ENCODE measurements at places on chromosomes 7 and 10.

- no peak for DNase-seq
Observed at GRCh38 chr7:157554393-157555238, 217.8 kb downstream of the DNAJB6 start.

DNA sequence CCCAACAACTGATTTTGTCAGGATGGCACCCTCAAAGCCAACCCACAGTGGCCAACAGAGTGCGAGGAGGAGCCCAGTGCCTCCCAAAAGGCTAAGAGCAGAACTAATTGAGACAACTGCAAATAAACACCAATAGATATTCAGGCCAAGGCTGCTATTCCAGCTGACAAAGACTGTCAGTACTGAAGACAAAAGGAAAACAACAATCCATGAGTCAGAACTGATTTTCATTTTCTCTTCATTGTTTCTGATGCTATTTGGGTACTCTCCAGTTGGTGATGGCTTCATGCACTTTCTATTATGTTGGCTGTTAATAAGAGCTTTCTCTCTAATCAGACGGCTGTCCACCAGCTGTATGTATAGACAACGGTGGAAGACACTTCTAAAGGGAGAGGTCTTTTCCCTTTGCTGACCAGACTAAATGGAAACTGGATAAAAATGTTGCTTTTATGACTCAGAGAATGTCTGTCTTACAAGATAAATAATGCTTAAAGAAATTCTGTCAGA lies 515.9 kb downstream of the PARD3 start:
- DNase-seq: no peak

DNA sequence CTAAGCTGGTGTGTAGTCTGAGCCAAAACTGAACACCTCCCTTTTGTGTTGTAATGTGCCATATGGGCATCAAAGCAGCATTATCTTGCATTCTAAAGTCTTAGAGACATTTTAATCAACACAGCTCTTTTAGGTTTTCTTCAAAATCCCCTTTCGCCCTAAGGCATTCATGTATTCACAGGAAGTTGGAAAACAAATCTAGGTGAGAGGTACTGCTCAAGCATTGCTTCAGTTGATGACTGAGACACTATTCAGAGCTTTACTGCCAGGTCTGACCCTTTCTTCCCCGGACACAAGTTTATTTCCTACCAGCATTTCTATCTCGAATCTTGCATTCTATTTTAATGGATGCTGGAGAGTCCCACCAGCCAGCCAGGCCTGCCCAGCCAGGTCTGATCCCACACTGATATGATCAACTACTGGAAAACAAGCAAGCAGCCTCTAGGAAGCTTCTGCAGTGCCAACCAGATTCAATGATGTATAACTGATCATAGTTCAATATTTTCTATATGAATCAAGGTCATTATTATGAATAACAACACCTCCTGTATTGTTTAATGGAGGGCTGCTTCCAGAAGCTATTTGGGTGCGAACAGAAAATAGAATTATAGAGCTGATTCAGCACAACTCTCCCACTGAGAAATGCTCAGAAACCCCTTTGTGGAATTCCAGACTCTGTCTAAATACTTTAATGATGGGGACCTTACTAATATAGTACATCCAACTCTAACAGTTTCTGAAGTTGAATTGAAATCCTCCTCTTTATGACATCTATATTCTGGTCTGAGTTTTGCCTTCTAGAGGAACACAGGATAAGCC lies 4.0 kb upstream of the BRAF start:
- no peak for DNase-seq

DNA sequence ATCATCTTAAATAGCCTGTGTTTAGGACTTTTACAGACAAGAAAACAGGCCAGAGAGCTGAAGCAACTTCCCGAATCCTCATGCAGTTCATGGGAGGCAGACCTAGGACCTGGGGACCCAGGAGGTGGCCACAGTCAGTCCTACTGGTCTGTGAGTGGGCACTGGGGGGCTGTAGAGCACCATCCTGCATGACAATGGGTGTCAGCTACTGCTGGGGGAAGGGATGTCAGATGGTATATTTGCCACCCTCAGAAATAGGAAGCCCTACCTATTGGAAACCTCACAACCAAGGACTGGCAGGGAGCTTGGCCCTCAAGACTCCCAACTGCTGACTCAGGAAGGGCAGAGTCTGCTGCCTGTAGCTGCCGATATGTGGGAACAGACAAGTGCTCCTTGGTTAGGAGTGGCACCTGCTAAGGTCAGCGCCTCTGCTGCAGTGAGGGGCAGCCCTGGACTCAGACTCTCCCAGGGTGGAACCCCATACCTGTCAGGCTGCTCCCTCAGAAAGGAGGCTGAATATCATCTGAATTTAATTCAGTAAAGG lies 29.7 kb downstream of the OGDH start:
- DNase-seq: no peak

GRCh38 chr10:128885573-128886555 lies 581.2 kb upstream of the MGMT start:
- DNase-seq: no peak

- no peak for DNase-seq
Observed at GRCh38 chr10:132351611-132352010, 19.6 kb downstream of the LRRC27 start.

- DNase-seq: no peak
Observed at GRCh38 chr7:2967253-2967652, 76.4 kb downstream of the CARD11 start.

- DNase-seq: no peak
Observed at GRCh38 chr10:61452151-61452651, 980 bp downstream of the TMEM26 start.

DNA sequence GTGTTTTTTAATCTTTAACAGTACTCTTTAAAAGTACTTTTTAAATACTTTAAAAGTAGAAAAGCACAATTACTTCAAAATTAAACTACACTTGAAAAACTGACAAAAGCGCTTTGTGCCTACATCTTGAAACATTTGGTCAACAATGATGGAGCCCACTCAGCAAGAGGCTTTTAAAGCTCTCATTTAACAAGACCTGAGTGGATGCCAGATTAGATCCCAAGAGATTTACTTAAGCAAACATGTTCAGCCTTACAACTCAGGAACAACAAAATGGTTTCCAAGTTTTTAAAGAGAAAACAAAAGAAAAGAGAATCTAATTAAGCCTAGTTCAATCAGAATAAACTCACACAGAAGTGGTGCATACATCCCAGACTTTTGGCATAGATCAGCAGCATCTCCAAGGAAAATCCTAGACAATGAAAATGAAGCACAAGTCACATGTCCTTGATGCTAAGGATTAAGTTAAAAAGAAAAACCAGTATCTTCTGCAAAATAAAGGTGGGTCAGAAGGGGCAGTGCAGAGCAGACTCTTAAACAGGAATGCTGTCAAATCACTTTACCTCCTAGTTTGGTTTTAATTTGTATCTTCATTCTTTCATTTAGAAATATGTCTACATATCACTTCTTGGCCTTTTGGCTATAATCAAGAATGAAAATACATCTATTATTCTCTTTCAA lies 26.2 kb downstream of the HIBADH start:
- no peak for DNase-seq

GRCh38 chr7:69318794-69319193 lies 279.5 kb upstream of the AUTS2 start:
- no peak for DNase-seq

DNA sequence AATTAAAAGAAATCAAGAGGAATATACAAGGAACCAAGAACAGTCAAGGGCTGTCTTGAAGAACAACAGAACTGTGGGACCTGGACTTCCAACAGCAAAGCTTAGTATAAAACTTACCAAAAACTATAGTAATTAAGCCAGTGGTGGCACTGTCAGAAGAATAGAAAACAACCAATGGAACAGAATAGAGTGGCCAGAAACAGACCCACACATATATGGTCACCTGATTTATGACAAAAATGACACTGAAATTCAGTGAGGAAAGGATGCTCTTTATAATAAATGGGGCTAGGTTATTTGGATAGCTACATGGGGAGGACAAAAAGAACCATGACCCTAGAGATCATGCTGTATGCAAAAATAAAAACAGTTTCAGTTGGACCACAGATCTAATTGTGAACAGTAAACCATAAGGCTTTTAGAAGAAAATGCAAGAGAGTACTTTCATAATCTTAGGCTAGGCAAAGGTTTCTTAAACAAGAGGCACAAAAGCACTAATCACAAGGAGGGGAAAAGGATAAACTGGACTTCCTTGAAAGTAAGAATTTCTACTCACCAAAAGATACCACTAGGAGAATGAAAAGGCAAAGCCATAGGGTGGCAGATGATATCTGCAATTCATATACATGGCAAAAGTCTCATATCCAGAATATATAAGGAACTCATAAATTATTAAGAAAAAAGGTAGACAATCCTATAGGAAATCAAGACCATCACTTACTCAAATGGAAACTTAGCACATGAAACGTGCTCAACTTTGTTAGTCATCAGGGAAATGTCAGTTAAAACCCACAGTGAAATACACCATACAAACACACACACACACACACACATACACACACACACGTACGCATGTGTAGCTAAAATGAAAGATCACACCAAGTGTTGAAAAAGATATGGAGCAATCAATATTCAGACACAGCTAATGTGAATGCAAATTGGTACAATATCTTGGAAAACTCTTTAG lies 20.8 kb downstream of the HYCC1 start:
- DNase-seq: no peak

DNA sequence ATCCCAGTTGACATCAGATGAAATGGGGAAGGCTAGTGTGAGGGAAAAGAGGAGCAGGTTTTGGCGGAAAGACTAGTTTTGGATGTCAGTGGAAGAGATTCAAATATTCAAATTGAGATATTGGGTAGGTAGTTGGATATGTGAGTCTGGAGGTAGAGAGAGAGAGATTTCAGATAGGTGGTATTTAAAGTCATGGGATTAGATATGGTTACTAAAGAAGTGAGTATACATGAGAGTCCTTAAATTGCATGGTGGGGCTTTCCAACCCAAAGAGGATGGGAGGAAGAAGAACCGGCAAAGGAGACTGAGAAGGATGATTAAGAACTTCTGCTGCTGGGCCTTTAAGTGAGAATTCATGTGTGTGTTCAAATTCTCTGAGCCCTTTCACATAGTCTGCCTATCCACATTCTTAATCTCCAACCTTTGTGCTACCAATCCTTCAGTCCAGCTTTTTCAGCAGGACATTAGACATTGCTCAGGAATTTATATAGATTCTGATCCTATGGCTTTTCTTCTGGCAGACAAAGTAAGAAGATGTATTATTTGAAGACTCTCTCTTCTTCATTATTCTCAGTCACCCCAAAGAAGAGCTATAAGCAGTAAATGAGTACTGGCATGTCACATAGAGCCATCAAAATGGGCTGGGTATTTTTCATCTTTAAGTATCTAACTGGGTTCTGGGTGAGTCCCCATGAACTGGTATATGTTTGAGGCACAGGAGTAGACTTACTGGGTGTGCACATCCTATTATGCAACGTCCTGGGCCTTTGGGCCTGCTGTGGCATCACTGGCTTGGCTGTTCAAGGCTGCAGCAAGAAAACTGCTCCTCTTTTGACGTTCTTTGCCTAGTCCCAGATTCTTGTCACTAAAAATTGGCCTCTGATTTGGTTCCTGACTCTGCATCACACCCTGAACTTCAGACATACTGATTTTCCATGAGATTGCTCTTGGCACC lies 33.6 kb downstream of the ST7 start:
- no peak for DNase-seq

DNA sequence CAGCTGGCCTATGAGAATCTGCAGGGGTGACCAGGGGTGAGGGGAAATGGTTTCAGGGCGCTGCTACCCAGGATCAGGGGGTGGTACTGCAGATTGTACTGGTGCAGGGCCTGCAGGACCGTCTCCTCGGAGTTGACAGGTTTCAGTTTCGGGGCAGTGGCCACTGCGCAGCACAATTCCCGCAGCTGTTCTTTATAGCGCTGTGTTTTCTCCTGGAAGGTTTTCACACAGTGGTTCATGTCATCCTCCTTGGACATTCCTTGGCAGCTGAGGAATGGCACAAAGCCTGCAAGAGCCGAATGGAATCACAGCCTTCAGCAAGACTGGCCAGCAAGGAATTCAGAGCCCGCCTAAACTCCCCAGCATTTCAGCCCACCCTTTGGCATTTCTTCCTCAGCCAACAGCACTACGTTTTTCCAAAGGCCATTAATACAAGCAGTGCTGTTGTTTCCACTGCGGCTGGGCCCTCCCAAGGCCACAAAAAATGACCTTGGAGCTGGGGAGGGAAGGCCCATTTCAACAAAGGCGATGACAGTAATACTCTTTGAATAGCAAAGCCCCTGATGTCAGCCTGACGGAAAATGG lies 44.9 kb downstream of the PNLIPRP2 start:
- DNase-seq: no peak

GRCh38 chr7:111750878-111751277 lies 188.6 kb upstream of the IMMP2L start:
- no peak for DNase-seq

DNA sequence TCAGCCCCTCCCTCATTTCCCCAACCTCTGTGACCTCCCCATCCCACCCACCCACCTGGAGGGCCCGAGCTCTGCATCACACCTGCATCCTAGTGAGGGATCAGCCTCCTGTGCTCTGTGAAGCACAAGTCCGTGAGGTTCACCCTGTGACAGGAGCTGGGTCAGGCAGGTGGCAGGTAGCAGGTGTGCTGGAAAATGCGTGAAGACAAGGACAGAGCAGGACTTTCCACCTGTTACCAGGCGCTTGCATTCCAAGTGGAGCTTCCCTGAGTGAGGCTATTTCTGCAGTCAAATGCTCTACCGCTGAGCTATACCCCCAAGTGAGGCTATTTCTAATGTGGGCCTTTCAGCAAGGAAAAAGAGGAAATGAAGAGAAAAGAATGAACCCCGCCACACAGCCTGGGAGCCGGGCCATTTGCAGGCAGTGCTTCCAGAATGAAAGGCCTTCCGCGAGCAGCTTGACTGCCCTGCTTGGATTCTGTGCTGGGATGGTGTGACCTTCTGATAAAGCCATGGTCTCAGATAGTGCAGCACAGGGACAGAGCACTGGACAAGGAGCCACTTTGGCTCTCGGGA lies 13.3 kb upstream of the CPXM2 start:
- no peak for DNase-seq

- peak; percentile 74 for DNase-seq
Observed at GRCh38 chr7:143305423-143306070, 10.4 kb upstream of the CLCN1 start.

- no peak for DNase-seq
Observed at GRCh38 chr10:17212802-17213221, 11.3 kb upstream of the TRDMT1 start.

DNA sequence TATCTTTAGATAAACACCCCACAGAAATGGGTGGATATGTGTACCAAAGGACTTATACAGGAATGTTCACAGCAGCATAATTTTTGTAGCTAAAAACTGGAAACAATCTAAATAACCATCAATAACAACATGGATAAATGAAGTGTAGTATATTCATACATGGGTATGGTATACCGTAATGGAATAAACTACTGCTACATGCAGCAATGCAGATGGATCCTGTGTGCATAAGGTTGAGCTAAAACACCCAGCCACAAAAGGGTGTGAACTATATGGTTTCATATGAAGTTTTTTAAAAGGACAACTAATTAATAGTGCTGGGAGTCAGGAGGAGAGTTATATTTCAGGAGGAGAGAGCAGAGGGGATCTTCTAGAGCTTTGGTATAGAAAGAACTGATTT lies 389.6 kb downstream of the GFRA1 start:
- no peak for DNase-seq

GRCh38 chr7:116776610-116777289 lies 85.6 kb upstream of the CAPZA2 start:
- DNase-seq: no peak

- peak; percentile 20 for DNase-seq
Observed at GRCh38 chr7:28296571-28297483, 115.5 kb upstream of the CREB5 start.
